SJSA1 (cell line): ENCODE measurements at places on chromosomes 1 and 21. TPM values are rescaled to one million over a fixed set of nuclear protein-coding genes. Genes with fewer than 3 reads are reported as not detected.
A peak's percentile ranks its signal among the peaks of the same experiment; 100 is the strongest.

GRCh38 chr1:245166471-245166885 is 11.7 kb downstream of the KIF26B start:
- no peak for DNase-seq

- no peak for DNase-seq
Observed at GRCh38 chr1:109476825-109477224, 6.9 kb upstream of the ATXN7L2 start.

GRCh38 chr1:53470155-53470554 is 11.0 kb downstream of the DMRTB1 start:
- DNase-seq: no peak

GRCh38 chr1:29807689-29808088 is 571.4 kb downstream of the PTPRU start:
- peak; percentile 1 for DNase-seq

- no peak for DNase-seq
Observed at GRCh38 chr1:175133673-175134435, 58.7 kb downstream of the KIAA0040 start.

GRCh38 chr1:79519084-79519760 is 512.7 kb upstream of the ADGRL4 start:
- no peak for DNase-seq

Gene HPDL
- total RNA-seq: 0.18 TPM in 1 of 2 replicates, not detected in the other
